Inflammatory macrophage (primary cell): ENCODE measurements at places on chromosomes 13 and 19.

GRCh38 chr13:40389081-40389641, 277.3 kb downstream of the FOXO1 start:
- DNase-seq = no peak

DNA sequence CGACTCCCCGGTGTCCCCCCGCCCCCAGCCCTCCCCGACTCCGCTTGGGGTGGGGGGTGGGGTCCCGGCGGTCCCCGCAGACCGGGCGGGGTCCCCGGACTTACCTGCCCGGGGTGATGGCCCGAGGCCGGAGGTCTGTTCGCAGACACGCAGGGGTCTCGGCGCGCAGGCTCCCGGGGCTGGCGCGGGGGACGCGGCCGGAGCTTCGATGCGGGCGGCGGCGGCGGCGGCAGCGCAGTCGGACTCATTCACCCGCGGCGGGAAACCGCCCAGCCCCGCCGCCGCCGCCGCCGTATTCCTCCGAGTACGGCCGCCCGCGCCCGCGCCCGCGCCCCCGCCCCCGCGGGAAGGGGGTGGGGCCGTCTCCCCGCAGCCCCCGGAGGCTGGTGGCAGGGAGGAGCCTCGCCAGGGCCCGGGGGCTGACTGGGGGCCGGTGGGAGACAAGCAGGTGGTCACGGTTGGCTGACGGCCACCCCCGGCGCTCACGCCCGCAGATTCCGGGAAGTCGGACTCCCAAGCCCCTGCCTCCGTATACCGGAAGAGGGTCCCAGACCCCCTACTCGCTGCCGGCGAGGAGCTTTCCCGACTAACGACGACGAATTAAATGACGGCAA, at the start of gene C2CD4C:
C2CD4C (minus strand) TSS at position 246 of the 614 bp plus-strand sequence. CDS start 786 bp downstream, outside the sequence.
- DNase-seq = no peak

DNA sequence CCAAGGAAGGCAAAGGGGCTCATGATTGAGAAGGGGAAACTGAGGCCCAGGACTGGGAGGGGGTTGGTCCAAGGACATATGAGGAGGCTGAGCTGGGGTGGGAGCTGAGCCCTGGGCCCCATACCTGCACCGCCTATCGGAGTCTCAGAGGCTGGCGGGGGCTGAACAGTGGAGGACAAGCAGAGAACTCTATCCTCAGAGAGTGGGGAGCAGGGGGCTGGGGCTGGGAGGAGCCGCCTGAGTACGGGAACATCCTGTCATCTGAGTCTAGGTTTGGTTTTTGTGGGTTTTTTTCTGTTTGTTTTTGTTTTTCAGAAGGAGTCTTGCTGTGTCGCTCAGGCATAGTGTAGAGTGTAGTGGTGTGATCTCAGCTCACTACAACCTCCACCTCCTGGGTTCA, 6.2 kb downstream of the ARRDC2 start:
- DNase-seq = no peak

GRCh38 chr19:21584537-21584936, 79.1 kb downstream of the ZNF429 start:
- no peak for DNase-seq

DNA sequence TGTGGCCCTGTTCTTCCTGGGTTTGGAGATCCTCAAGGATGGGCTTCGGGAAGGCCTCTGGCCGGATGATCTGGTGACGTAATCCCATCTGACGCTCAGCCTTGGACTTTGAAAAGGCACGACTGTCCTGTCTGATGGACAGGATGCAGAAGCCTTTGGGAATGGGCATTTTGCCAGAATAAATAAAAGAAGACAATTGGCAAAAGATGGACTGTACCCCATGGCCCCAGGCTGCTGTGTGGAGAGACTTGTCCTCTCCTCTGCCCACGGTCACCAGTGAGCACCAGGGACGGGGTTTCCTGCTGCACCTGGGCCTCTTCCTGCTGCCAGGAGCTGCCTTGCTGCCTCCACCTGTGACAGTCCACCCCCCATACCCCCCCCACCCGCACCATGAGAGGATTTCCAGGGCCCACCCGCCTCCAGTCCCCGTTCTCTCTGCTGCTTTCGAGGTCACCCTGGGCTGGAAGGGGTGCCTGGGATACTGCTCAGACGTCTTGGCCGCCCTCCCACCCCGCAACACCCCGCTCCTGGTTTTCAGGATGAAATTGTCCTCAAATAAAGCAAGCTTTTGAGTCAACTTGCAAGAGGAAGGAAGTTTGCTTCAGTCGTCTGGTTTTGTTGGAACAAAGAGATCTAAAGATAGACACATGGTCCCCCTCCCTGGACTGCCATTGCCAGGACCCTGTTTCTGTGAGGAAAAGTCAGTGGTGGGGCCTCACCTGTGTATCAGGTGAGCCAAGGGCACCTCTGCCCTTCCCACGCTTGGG, 40.9 kb downstream of the MCF2L start:
- DNase-seq = no peak

- DNase-seq = no peak
Measured at GRCh38 chr19:29836409-29836825, 24.6 kb downstream of the CCNE1 start.

DNA sequence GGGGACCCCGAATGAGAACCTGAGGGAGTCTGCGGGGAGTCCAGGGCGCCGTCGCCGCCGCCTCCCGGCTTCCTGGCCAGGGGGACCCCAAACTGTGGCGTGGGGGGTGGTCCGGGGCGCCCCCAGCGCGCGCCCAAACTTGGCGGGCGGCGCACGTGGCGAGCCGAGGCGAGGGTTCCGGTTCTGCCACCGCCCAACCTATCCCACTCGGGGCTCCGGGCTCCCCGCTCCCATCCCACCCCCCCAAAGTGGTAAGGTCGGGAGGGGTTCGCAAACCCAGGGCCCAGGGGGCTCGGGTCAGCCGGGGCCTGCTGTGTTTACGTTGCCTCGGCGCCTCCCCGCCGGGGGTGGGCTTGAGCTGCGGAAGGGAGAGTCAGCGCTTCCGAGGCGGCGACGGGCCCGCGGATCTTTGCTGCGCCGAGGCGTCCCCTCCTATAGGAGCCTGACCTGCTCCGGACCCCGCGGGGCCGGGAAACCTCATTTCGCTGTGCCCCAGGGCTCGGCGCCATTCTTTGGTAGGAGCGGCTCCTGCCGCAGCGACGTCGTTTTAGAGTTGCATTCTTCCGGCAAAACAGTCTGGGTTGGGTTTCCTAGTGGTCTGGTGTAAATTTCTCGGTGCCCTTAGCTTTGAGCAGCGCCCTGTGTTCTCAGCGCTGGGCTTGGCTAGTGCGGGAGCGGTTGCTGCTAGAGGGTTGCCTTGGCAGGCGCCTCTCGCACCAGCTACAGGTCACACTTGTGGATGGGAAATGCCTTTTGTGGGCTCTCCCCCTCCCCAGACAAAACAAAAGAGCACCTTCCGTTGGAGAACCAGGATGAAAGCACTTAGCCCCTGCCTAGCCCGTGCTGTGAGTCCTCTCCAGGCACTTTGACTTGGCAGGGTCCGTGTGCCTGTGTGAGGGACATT, 1.2 kb downstream of the DAZAP1 start:
- peak; percentile 48 for DNase-seq

GRCh38 chr13:40376867-40377535, 289.4 kb downstream of the FOXO1 start:
- DNase-seq = no peak

DNA sequence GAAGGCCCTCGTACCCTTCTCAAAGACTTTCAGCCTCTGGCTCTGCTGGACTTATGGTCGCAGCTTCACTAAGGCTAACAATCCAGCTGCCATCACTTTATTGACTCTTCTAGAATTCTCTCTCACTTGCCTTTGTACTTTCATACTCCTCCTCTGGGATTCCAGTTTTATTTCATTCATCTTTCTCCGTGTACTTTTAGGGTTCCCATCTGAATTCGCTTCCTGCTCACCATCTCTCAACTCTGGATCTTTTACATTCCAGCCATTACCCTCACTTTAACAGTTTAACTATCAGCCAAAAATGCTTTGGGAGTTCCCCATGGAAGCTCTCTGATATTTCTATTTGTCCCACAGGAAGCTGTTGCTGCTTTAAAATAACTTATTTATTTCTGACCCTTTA, 149.3 kb upstream of the KL start:
- DNase-seq = no peak

DNA sequence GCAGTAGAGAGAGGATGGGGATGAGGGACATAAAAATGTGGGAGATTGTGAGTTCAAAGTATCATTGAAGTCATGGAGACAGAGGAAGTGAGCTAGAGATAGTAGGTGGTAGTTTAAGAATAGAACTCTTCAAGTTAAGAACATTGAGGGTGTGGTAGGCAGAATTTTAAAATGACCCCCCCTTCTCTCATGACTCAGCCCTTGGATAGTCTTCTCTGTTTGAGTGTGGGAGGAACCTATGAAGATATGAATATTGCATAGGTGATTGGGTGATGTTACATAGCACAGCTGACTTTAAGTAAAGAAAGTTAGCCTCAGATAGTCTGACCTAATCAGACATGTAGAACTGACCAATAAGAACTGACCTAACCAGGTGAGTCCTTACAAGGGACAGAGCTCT, 418.6 kb downstream of the FOXO1 start:
- DNase-seq = peak; percentile 64

DNA sequence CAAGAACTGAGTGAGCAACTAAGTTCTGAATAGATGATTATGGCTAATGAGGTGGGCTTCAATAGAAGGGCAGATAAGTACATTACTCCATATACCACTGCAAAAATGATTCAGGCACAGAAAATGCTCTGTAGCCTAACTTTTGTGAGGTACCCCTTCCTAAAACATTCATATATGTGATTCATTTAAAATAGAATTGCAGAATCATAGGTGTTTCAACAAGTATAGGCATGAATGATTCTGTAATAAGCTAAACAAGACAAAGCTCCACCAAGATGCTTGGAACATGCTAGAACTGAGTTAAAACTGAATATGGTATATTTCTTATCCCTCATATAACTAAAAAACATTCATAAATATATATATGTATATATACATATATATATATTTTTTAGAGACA, 12.1 kb downstream of the KBTBD7 start:
- no peak for DNase-seq

DNA sequence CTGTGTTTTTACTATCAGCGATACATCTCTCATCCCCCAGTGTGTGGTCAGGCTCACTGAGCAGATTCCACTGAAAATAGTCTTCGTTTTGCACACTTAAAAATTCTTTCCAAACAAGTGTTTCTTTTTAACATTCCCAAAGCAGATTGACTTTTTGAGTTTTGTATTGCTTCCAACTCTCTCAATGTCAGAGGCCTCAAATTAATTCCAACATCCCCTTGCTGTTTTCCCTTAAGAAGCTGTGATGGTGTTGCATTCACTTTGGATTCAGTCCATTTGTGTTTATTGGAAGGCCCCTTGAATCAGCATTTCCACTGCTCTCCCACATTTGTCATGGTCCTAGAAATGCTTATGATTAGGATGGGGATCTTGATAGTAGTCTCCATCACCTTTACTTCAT, 228.7 kb downstream of the KCNRG start:
- no peak for DNase-seq

DNA sequence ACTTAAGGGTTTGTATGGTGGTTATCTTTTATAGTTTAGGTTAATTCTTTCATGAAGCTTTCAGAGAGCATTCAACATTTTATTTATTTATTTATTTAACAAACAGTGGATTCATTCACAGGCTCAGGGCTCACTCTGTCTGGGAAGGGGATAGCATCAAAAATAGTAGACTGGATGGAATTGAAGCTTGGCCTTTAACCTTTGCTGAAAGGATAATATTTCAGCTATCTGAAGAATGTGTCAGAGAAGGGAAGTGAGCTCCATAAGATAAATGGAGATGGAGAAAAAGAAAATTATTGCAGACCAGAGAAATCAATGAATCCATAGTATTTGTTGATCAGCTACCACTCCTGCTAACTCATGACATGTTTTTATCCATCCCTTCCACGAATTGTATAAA, 305.6 kb downstream of the COG6 start:
- no peak for DNase-seq

- DNase-seq = no peak
Measured at GRCh38 chr13:63864171-63864902, 2448.7 kb upstream of the PCDH20 start.

DNA sequence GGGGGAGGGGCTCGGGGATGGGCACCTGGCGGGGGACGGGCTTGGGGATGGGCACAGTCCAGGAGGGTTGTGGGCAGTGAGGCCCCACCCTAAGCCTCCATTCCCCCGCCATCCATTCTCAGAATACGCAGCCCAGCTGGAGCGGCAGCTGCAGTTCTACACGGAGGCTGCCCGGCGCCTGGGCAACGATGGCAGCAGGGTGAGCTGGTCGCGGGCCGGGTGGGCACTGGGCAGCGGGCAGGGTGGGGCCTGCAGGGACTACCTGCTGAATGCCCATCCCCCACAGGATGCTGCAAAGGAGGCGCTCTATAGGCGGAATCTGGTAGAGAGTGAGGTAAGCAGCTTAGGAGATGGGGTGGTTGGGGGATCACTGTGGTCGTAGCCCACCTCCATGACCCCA, 8.3 kb downstream of the PODNL1 start:
- no peak for DNase-seq
